ENCODE measurements at places on chromosomes 7 and 10.

- DNase-seq: no peak
Observed at GRCh38 chr10:64113792-64114191, 592.6 kb downstream of the REEP3 start.

GRCh38 chr10:10797513-10797912 is 220.2 kb upstream of the CELF2 start:
- no peak for DNase-seq

DNA sequence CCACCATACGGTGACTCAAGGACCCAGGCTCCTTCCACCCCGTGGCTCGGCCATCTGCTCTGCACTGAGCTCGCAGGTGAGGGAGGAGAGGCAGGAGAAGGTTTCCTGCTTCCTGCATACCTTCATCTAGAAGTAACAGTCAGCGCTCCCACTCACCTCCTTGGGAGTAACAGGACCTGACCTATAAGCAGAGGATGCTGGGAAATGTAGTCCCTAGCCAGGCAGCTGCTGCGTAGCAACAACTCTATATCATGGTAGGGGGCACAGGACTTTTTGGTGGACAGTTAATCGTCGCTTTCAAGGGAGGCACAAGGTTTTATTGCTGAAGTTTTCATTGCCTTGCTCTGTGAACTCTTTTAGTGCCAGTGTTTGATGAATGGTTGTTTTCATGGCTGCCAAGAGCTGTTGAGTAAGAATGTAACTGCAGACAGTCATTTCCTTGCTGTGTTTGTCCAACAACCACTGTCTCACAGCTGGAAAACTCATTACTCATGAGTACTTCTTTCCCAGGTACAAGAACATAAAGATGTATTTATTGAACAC is 10.2 kb upstream of the ZFYVE27 start:
- DNase-seq: no peak

DNA sequence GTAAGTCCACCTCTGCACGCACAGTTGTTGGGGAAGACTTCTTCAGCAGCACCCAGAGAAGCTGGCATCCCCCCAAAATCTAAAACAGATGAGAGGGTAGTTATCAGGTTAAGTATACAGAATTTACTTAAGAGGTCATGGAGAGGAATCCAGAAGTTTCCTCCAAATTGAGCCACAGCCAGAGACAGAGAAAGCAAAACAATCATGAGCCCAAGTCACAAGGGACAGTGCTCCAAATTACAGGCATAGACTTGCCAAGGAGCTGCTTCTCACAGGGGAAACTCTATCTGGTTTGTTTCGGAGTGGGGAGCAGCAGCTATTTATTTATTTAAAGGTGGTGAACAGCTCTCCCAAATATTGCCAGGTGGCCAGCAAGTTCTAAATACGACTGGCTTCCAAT is 308.4 kb downstream of the SKIDA1 start:
- no peak for DNase-seq

- no peak for DNase-seq
Observed at GRCh38 chr10:6120691-6121090, 31.9 kb downstream of the RBM17 start.

DNA sequence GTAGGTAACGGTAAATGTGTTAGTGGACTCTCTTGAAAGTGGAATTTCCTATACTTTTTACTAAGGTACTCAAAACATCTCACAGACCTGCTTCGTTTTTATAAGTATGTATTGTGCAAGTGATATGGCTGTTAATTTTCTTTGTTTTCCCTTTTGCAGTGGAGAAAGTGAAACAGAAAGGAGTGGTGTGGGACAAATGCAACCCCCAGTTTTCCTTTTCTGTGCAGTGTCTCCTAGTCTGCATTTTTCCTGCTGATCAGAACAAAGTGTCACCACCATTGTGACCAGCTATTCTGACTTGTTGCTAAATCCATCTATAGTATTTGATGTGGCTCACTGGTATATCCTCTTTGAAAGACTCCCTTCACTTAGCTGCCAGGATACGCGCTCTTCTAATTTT is 410.0 kb downstream of the EXOC4 start:
- DNase-seq: no peak

DNA sequence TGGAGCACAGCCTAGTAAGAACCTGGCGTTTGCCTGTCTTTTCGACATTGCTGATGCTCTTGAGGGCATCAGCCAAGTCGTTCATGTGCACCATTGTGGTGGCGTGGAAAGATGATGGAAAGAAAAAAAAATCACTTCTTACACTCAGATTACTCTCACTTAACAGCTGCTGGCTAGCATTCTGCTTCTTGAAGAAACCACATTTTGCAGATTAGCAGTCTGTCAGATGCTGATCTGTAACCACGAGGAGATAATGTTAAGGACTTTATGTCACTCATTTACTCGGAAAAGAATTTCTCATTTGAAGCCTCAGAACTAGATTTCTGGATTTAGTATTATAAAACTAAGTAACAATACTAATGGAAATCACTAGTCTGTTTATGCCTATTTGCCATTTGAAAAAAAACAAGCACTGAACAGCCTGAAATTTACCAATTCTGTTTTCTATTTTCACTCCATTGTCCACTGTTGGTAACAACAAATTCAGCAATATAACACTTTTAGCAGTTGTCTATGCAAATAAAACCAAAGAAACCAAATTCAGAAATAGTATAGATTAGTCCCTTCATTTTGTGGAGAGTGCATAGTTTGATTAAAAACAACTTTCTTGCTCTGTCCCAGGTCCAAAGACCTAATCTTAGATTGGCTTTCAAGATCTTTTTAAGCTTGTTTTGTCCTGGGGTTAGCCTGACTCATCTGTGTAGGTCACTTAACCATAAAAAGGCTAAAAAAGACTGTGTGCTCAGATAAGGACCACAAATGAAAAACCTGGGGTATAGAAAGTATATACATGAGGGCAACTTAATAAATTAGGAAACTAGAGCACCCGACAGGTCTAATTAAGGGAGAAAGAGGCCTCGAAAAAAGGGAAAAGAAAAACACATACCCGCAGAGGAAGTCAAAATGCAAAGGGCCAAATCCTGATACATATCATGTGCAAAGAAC is 67.5 kb downstream of the NT5C2 start:
- DNase-seq: no peak

DNA sequence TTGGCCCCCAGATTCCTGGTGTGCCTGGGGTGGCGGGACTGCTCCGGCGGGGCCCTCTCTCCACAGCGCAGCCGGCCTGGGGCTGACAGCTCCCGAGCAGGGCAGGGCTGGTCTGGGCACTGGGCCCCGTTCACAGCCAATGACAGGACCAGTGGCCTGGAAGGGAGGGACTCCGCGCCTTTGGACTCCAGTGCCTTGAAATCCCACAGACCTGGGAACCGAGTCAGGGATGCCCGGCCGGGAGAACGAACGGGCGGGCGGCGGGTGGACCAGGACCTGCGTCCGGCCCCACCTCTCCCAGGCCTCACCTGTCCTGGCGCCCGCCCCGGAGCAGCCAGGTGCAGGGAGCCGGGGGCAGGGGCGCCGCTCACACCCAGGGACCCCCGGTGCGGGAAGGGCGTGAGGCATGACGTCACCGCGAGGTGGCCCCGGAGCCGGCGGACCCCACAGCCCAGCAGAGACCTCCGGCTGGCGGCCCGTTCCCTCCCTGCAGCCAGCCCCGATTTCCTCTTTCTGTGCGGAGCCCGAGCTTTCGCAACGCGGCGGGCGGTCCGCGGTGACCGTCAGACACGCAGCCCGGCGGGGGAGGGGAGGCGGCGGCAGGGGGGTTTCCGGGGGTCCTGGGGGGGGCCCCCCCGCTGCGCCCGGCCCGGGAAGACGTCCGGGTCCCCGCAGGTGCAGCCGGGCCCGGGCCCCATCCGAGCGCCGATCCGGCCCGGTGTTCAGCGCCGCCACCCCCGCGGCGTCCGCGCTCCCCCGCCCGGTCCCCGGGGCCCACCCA is 743 bp downstream of the ADAP1 start:
- DNase-seq: no peak

GRCh38 chr7:24725554-24726241 is 31.6 kb downstream of the GSDME start:
- no peak for DNase-seq

GRCh38 chr7:7848246-7848645 is 120.3 kb upstream of the GLCCI1 start:
- no peak for DNase-seq
